ENCODE measurements at places on chromosomes 5 and 9. TPM values are rescaled to one million over a fixed set of nuclear protein-coding genes. Genes with fewer than 3 reads are reported as not detected.

- no peak for DNase-seq
These were observed 78.6 kb downstream of the FREM1 start for GRCh38 chr9:14831661-14832060.

ANXA6 gene
- total RNA-seq = 202 TPM

IL12B gene
- not detected for total RNA-seq

CD72 gene
- 0.59 TPM for total RNA-seq

DNA sequence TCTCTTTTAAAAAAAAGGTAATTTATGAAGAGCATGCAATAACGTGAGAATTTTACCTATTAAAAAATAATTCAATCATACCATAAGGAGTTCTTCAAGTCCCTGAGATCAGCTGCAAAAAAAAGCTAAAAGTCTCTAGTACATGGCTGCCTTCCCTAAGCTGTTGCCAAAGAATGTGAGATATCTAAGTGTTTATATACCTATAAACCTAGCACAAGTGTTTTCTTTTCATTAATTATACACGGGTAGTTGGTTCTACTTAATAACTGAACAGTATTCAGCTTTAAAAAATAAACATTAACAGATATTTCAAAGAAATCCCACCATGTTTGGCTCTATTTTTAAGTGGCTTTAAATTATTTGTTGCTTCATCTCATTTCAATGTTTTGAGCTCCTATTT lies 25.9 kb downstream of the FNBP1 start:
- DNase-seq = no peak

- DNase-seq = no peak
These were observed 458.7 kb downstream of the CDH9 start for GRCh38 chr5:26579712-26580111.

DNA sequence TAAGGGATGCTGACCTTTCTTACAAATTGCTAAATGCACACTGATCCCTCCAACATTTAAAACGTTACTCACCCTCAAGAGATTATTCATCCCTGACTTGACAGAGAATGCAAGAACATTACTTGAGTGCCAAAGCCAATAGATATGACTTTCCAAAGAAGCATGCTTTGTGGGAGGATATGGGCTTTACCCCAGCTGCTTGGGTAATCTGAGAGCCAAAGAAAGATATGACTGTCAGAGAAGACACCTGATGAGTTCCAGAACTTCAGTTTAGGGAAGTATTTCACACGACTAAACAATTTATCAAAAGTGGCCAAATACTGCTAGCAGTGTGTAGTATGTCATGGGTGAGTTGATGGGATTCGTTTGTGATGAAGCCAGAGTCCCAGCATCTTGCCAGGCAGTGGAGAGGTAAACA lies 7.4 kb upstream of the SPDL1 start:
- DNase-seq = no peak
